ENCODE measurements at places on chromosomes 12 and 14.

- DNase-seq: peak; percentile 8
These were observed 46.0 kb downstream of the SMIM41 start for GRCh38 chr12:52125476-52125900.

GRCh38 chr14:69956970-69957369 is 77.8 kb downstream of the SMOC1 start:
- DNase-seq: no peak

DNA sequence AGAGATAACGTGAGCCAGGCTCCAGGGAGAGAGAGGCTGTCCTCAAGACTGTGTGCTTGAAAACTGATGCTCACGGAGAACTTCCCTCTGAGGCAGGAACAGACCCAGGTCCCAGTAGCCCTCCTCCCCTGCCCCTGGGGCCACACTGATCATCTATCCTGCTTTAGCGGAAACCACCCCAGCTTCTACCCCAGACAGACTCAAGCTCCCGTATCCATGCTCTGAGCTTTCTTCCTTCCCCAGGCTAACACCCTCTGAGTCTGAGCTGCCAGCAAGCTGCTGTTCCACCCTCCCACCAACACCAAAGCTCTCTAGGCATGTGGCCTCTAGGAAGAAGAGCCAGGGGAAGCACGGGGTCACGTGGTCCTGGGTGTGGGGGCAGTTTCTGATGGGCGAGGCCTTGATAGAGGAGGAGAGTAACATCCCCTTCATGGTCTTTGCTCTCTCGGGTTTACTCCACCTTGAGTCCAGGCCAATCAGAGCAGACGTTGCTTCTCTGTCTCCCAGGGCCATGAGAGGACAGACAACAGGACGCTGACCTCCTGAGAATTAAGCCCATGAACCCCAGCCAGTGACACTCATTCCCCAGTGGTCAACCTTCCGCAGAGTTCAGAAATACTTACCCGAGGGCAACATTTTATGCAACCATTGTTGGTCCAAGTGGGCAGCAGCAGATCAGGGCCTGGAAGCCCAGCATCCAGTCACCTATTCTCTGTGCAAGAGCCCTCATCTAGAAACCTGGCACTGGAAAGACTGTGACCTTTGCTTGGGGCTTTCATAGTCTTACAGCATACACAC is 1.4 kb downstream of the PCK2 start:
- DNase-seq: peak; percentile 77

DNA sequence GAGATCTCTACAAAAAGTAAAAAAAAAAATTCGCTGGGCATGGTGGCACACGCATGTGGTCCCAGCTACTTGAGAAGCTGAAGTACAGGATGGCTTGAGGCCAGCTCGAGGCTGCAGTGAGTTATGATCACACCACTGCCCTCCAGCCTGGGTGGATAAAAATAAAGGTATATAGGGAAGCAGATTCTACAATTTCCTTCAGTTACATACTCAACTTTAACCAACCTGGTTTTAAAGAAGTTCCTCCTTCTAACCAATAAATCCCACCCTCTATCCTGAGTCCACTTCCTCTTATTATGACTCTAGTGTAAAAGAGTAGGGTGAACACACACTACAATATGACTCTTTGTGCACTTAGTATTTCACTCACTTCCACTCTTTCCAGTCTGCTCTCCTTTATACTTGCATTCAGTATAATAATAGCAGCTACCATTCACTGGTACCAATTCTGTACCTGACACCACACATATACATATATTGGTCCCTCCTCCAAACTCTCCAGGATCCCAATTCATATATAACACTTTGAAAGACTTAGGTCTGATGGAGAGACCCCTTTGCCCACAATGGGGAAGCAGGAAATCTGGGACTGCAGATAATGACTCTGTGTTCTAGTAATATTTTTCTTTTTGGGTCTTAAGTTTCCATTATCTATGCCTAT is 2.3 kb downstream of the ARF3 start:
- no peak for DNase-seq

GRCh38 chr12:570435-570920 is 92.8 kb downstream of the NINJ2 start:
- peak; percentile 96 for DNase-seq

All from AG20443 (cell line).